ENCODE measurements at places on chromosomes 5 and 9.

DNA sequence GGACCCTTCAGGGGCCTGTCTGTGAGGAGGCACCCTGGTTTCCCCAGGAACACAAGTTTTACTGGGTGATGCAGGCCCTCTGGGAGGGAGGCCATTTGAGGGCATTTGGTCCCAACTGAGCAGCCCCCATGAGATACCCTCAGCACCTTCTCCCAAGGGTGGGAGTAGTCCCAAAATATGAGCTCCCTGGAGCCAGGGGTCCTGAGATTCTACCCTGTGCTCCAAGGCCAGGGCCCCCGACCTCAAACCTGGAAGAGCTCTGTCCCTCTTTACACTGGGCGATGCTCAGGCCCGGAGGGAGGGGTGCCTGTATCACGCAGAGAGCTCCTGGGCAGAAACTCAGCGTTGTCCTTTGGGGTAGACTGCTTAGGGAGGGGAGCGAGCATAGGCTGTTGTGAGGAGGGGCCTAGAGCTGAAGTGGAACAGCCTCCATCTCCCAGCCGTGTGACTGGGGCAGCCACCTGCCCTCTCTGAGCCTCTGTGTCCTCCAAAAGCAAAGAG lies 64.0 kb upstream of the SYNPO start:
- no peak for DNase-seq

- no peak for DNase-seq
Measured at GRCh38 chr9:114426046-114426948, 38.5 kb upstream of the AKNA start.

- DNase-seq: peak; percentile 73
Measured at GRCh38 chr5:72108202-72109061, 1.2 kb downstream of the MAP1B start.

- DNase-seq: no peak
Measured at GRCh38 chr5:16007750-16008415, 171.7 kb downstream of the MARCHF11 start.

GRCh38 chr5:128669803-128670202 lies 131.8 kb upstream of the FBN2 start:
- DNase-seq: no peak

DNA sequence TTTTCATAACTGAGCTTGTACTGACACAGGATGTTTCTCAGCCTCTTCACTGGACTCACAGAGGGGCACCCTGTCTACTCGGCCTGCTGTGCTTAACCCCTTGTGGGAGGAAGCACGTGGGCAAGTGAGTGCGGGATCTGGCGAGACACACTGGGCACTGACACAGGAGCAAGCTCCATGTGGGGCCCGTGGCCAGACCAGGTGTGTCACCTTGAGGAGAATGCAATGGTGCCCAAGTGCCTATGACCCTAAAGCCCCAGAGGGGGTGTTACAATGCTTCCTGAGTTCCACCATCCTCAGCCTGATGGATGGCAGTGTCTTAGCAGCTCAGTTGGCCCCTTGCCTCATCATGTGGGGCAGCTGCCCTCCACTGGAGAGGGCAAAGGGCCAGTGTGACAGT lies 128.9 kb downstream of the ALDH1A1 start:
- DNase-seq: no peak

DNA sequence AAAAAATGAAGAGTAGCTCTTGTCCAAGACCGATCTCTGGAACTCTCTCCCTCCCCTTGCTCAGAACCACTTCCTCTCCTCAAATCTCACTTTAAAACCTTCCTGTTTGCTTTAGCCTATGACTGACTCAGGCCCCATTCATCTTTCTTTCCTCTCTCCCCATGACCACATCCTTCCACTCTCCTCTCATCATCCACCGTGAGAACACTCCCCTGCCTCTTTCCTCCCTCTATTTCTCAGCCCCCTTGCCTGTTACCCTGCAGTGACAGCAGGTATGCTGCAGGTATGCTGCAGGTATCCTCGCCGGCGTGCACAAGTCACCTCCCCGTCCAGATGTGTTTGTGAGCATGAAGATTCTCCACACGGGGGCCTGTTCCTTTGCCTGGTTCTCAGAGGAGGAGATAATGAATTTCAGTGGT lies 505.3 kb downstream of the CCDC171 start:
- DNase-seq: no peak

- DNase-seq: no peak
Measured at GRCh38 chr5:136005476-136005875, 23.3 kb upstream of the TGFBI start.

DNA sequence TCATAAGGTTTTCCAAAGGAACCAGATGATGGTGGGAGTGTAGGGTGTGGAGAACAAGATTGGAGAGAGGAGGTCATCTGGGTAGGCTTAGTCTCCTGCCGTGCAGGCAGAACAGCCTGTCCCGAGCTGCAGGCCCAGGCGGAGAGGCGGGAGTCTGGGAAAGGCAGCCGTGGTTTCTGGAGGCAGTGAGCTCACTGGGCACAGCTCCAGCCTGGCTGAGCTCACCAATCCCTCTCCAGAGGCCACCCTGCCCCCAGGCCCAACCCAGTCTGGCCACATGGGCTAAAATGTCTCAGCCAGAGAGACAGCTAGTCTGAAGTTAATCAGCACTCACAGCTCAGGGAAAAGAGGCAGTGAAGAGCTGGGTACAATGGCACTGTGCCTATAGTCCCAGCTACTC lies 12.3 kb downstream of the P4HA2 start:
- DNase-seq: peak; percentile 96

GRCh38 chr5:44336708-44337107 lies 52.5 kb downstream of the FGF10 start:
- DNase-seq: no peak

- DNase-seq: no peak
Measured at GRCh38 chr5:106380736-106381135, 1290.0 kb downstream of the EFNA5 start.

DNA sequence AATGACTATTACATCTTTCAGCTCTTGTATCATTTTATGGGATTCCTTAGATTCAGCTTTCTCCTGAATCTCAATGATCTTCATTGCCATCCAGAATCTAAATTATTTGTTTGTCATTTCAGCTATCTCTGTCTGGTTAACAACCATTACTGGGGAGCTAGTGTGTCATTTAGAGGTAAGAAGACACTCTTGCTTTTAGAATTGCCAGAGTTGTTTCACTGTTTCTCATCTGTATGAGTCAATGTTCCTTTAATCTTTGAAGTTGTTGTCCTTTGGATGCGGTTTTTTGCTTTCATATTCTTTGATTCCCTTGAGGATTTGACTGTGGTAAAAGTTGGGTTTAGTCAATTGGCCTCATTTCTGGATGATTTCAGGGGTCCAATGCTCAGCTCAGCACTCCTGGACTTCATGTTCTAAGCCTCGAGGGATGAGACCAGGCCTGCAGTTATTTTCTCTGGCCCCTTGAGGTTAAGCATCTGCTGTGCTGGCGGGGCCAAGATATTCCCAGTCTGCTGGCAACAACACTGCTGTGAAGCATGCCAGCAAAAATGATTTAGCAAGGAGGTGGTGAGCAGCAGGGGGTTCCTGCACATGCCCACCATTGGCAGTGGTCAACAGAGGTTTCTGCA lies 102.4 kb upstream of the PCSK5 start:
- no peak for DNase-seq

DNA sequence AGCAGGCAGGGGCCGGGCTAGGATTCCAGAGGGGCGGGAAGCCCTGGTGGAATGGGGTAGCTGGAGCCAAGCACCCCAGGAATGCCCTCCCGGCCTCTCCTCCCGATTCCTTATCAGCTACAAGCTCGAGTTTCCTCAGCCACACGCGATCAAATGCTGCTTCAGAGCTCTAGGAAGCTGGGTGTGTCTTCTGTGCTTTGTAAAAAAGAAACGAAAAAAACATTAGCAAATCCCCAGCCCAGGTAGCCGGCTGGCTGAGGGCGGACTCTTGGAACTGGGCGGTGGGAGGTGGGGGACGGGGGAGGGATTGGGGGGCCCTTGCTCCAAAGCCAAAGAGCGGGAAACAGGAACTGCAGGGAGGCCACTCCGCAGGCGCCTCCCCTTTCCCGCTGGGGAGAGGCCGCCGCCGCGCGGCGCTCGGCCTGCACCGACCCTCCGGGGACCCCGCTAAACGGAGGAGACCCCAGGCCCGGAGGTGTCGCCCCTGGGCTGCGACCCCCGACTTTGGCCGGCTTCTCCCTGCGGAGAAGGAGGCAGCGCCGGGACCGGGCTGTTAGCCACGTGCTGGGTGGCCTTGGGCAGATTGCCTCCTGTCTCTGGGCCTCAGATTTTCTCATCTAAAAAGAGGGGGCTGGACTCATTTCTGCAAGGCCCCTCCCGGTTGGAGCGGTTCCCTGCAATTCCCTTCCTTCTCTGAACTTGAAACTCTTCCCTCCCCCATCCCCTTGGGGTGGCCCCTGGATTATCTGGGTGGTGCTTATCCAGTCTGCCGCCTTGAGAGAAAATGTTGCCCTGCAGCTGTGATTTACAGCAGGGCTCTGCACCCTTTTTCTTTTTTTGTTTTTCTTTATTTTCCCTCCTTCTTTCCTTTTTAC lies 40.9 kb upstream of the FABP6 start:
- no peak for DNase-seq

GRCh38 chr9:33163433-33164137 lies 3.6 kb downstream of the B4GALT1 start:
- DNase-seq: no peak

DNA sequence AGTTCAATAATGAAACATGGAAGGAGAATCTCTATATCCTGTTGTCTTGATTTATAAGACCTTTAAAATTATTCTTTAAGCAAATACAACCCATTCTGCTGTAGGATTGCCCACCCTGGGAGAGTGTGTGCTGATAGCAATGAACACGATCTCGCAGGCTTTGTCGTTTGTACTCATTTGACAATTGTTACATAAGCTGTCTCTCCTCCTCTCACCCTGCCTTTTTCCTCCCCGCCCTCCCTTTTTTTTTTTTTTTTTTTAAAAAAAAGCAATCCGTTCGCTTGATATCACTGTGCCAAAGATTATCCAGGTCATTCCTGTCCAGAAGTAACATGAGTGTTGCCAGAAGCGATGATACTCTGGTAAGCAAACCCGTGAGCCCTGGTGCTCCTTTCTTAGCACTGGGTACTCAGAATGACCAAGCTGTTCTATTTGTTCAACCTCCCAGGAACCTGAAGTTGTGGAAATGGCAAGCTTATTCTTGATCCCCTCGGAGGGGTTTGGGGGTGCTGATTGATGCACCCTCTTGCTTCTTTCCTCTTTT lies 82.7 kb upstream of the CTSL start:
- DNase-seq: no peak

GRCh38 chr9:32431940-32432555 lies 47.6 kb downstream of the ACO1 start:
- DNase-seq: no peak

GRCh38 chr9:16866587-16866986 lies 3.9 kb downstream of the BNC2 start:
- no peak for DNase-seq

DNA sequence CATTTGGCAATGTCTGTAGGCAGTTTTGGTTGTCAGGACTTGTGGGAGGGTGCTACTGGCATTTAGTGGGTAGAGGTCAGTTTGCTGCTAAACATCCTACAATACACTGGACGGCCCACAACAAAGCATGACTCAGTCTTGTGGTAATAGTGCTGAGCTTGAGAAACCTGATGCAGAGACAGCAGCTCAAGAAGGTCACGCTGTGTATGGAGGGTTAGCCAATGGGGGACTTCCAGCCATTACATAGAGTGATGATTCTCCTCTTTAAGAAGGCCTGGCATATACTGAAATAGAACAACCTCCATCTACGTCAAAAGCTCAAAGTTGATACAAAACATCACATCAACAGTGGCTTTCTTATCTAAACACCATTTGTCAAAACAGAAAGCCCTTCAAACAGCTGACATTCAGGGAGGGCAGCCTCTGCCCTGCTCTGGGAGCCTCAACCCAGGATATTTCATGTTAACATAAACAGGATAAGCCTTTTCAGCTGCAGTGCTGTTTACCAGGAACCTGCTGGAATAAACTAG lies 143.0 kb downstream of the GPBP1 start:
- DNase-seq: no peak

DNA sequence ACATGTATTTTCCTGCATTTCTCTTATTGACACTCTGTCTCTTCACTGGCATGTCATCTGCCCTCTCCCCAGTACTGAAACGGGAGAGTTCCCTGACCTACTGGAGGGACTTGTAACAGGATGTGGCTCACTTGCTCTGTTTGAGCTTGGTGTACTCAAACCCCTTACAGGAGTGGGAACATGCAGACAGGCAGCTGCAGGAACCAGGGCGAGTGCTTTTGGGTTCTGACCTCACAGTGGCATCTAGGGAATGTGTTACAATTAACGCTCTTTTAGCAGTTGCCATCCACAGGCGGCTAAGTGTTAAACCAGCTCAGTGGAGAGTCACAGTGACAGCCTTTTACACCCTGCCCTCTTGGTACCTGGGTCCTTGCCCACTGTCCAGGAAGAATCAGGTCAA lies 300.3 kb upstream of the GRAMD2B start:
- no peak for DNase-seq

DNA sequence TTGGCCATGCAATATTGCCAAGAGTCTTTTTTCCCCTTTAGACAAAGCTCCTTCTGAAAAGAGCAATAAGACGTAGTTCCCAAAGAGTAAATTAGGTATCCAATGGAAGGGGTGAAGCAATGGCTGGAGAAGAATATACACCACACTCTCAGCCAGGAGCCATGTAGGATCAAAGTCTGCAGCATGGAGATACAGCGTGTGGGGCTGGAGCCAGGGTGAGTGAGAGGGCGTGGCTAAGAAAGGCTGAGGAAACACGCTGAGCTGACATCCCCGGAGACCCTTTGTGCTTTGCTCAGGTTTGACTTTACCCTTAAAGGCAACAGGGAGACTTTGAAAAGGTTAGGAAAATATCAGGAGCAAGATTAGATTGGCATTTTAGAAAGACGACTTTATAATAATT lies 87.1 kb upstream of the ELL2 start:
- no peak for DNase-seq

- no peak for DNase-seq
Measured at GRCh38 chr5:120304663-120305062, 159.4 kb upstream of the PRR16 start.

DNA sequence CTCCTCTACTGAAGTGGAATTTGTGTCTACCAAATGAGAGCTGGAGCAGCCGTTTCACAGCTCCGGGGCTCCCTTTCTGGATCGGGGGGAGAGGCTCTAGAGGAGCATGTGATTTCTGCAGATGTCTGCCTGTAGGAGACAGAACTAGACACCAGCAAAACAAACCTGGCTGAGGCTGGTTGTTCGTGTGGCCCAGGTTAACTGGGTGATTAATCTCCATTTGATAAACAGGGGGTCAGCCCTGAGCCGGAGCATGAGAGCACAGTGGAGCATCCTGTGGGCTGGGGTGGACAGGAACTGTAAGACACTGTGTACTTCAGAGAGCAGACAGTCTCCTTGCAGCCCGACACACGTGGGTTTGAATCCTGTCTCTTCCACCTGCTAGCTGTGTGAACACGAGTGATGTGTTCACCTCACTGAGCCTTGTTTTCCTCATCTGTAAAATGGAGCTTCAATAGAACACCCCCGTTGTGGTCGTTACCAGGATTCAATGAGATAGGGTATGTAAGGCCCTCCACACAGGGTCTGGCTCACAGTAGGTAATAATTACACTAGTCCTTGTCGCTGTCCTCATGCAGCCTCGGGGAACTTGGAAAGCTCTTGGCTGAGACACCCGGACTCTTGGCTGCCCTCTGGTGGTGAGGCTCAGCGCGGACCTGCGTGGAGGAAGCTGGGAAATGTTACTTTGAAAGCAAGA lies 12.9 kb downstream of the CXCL14 start:
- peak; percentile 66 for DNase-seq

Measured in posterior cingulate gyrus (tissue), 11 donors.